Activated T-helper 1 cell treated with anti-CD3 and anti-CD28 coated beads, Interleukin-12 subunit alpha, Interleukin-12 subunit beta, Interleukin-2, Interleukin-4 antibody, amounts not matched to agents 30 ng/mL and 10 ng/mL and 1 ng/mL, durations not matched to agents 14 hours and 24 hours and 36 hours (primary cell): ENCODE measurements at places on chromosomes 13 and 19.

GRCh38 chr13:40682449-40683240, 16.2 kb upstream of the FOXO1 start:
- DNase-seq = no peak

DNA sequence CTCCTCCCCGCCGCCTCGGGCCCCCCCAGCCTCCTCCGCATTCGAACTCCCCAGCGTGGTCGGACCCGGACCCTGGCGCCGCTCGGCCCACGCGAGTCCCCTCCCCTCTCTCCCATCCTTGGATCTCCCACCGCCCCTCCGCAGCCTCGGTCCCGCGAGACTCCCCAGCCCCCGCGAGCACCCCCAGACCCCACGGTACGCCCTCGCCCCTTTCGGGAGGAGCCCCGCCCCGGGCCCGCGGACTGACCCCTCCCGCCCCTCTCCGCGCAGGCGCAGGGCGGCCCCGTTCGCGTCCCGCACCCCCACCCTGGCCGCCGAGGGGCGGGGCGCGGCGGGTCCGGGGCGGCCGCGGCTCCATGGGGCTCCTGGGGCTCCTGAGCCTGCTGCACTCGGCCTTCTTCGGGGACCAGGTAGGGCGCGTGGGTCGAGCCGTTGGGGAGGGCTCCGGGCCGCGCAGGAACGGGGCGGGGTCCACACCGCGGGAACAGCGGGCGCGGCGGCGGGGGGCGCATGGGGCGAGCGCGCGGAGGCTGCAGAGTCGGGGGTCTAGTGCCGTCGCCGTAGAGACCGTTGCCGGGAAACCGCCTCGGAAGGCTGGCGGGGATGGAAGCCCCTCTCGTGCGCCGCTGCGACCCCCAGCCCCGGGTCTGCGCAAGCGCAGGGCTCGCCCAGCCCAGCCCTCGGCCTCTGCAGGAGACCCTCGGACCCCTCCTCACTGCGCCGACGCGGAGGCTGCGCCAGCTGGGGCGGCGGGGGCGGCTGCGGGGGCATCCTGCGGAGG, 3.8 kb upstream of the APC2 start:
- DNase-seq = no peak

DNA sequence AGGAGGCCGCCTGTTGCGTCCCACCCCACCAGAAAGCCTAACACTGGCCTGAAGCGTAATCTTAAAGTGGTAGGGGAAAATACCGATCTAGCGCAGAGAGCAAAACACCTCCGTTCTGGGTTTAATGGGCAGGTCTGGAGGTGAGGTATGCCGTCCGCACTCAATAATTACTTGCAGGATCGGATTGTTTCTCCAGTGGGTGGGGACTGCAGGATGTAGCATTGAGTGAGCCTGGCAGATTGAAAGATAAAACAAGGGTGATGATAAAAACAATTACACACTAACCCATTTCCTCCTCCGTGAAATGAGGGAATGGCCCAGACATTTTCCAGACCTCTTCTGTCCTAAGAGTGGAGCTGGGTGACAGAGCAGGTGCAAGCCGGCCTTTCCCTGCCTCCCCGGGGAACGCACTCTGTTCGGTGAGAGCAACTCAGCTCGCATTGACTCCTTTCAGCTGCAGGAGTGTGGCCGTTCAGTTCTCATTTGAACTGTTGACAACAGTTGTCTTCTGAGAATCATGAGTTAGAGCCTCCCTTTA, 110.2 kb upstream of the DOCK9 start:
- peak; percentile 25 for DNase-seq

GRCh38 chr13:99989276-99990125, 7.9 kb downstream of the ZIC2 start:
- DNase-seq = no peak

GRCh38 chr13:91346062-91346461, 1.4 kb upstream of the MIR17HG start:
- no peak for DNase-seq

DNA sequence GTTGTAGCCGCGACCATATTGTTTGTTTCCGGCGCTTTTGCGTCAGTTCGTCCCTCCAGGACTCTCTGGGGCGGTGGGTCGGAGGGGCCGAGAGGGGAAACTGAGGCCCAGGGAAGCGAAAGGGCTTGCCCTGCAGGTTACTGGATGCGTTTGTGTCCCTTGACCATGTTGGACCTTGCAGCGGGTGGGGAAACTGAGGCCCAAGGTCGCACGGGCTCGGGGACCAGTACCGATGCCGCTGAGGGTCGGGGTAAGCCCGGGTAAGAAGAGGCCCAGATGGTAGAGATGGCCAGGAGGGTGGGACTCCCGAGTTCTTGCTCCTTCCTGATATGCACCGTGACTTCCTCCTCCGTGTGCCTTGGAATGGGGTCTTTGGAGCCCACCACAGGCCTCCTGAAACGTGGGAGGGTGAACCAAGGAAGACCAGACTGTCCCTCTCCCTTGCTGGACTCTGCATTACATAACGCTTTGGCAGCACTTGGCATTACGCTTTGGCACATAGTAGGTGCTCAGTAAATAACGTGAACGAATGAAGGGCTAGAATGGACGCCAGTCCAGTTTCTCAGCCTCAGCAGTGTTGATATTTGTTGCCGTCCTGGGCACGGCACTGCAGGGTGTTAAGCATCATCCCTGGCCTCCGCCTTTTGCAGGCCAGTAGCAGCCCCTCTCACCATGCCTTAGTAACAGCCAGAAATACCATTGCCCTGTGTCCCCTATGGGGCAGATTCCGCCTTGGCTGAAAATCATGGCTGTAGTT, 743 bp downstream of the CHAF1A start:
- DNase-seq = no peak

DNA sequence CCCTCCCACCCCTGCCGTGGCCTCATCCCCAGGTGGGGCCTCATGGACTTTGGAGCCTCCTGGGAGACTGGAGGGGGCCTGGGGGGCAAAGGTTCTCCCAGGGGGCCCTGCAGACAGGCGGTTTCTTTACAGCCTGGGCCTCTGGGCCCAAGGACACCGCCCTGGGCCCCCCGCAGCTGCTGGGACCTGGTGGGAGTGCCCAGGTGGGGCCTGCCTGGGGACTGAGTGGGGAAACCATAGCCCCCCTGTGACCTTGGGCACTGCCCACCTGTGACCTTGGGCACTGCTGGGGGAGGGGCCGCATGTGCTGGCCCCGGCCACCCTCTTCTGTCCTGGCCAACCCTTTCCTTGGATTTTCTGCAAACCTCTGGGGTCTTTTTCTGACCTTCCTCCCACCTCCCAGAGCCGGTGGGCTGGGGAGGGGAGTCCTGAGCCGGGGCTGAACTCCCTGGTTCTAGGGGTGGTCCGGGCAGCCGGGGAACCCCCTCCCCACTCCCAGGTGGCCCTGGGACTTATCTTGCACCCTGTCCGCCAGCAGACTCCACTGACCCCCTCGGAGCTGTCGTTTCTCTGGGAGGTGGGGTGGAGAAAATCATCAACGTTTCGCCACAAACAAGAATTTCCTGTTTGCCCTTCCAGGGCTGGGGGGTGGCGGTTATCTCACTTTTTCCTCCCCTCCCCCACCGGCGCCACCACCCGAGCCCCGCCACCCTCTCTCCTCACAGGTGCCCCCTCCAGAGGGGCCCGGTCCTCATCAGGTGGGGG, 27.0 kb downstream of the ARID3A start:
- no peak for DNase-seq

DNA sequence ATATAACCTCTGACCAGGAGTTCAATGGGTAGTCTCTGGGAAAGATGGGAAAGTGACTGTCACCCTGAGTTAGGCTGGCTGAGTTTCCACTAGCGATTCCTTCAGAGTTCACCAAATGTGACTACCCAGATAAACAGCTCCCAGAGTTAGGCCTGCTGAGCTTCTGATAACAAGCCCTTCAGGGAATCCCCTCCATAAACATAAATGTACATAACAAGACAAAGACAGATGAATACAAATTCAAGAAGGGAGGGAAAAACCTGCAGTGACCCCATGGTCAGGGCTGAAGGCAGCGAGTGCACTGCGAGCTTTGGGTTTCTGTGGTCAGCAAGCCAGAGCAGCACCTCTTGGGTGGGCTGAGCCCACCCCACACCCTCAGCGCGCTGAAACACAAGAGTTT, 25.4 kb upstream of the CEACAM4 start:
- no peak for DNase-seq

DNA sequence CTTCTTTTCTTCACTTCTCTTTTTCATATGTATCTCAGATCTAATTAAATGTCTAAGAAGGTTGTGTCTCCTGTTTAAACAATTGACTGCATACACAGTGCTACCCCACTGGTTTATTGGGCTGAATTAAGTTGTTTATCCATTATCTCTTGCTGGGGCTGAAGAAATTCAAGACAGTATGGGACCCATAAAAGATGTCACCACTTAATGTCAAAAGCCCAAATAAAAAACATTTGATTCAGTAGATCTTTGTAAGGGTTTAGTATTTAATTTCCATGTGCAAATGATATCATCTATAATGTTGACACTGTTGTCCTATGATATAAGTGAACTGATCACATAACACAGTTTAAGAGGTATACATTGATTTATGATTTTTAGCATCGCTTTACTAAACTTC, 1431.9 kb upstream of the PCDH20 start:
- no peak for DNase-seq

- no peak for DNase-seq
These were observed 76.3 kb downstream of the ZNF536 start for GRCh38 chr19:30448386-30449077.

GRCh38 chr13:106038752-106039151, 496.7 kb downstream of the EFNB2 start:
- DNase-seq = no peak

DNA sequence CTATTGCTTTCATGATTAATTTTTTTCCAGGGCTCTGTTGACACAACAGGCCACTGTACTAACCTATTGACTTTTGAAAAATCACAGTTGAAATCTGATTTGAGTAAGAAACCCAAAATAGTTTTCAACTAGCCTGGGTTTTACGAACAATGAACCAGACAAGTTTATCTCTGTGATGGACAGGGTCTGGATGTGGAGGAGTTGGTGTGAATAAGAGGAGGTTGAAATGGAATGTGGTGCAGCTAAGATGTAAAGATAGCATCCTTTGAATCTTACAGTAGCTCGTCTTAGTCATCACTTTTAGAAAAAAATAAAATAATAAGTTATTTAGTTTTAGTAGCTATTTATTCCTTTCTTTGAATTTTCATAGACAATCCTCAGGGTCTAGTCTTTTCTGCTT, 8.3 kb upstream of the OXGR1 start:
- no peak for DNase-seq

DNA sequence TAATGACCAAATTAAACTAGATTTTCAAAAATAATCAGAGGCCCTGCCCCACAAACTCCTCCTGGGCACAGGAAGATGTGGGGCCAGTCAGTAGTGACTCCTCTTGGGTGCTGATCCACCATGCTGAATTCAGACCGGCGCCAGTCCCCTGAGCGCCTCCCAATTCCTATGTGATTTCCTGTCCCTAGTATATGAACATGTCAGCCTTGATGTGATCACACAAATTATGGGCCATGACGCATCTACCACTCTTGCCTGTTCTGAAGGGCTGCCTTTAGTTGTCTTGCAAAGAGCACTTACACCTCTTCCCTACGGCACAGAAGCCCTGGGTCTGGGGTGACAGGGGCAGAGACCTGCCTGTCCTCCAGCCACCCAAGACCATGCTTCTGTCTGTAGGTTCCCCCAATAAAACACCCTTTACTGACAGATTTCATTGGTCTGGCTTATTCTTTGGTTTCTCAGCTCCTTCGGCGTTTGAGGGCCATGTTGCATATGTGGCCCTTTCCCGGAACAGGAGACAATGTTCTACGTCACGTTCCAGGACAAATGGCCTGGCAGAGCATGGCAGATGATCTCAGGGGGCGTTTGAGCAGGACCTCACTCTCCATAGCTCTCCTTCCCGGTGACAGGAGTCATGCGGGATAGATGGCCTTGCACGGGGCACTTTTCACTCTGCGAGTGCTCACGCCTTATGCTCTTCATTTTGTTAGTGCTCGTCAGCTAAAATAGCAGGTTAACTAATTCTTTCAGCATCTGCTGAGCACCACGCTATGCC, 5.6 kb upstream of the ATP11A start:
- no peak for DNase-seq

GRCh38 chr19:46579361-46579879, 21.7 kb upstream of the CALM3 start:
- DNase-seq = no peak

DNA sequence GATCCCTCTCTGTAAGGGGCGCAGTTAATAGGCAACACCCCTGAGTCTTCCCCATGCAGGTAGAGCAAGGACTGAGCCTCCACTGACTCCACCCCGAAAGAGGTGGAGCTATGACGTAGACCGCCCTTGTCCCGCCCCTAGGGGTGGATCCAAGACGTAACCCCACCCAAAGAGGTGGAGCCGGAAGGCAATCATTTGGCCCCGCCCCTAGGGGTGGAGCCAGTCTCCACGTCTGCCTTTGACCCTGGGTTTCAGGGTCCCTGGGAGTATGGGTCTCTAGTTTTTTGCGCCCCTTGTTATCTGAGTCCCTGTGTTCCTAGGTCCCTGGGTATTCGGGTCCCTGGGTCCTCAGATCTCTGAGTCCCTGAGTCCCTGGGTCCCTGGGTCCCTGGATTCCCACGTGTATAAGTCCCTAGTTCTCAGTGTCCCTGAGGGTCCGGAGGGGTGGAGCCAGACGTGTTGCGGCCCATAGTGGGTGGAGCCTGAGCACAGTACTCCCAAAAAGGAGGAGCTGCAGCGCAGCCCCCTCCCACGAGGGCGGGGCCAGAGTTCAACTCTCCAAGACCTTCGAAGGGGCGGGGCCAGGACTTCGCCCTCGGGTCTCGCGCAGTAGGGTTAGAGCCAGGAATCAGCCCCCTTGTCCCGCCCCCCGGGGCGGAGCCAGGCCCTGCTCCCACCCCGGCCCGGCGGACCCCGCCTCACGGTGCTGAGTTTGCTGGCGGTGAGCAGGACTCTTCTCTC, 5.3 kb downstream of the DENND1C start:
- peak; percentile 50 for DNase-seq

GRCh38 chr19:33175886-33176669, 18.1 kb upstream of the LRP3 start:
- DNase-seq = no peak

DNA sequence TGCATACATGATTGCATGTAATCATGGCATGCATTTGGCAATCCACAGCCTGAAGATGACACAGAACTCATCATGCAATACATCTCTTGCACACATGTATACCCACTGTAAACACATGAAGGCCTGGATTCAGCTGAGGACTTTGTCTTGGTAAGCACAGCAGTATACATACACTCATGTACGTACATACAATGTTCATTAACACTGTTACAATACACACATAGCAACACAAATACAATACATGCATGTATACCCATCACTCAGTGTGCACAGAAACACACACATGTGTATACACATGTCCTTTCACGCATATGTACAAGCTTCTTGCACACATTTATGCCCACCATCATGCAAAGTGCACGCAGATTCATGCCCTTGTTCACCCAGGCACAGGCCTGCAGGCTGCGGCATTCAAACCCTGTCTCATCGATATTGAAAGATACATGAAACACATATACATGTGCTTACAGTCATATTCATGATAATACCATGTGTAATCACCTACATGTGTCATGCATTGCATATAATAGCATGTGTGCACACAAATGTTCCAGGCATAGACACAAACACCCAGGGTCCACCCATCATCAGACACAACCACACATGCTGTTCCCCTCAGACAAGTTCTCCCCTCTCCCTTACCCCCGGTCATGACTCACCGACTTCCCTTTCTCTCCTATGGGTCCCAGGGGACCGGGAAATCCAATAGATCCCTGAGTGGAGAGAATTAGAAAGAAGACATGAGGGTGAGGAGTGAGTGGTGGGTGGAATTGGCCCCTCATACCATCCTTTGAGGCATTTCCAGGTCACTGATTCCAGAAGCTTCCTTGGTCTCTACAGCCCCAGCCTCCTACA, 28.7 kb downstream of the COL5A3 start:
- DNase-seq = no peak
